ENCODE measurements at places on chromosomes 2 and 18. TPM values are rescaled to one million over a fixed set of nuclear protein-coding genes. Genes with fewer than 3 reads are reported as not detected.
A peak's percentile ranks its signal among the peaks of the same experiment; 100 is the strongest.

RND3 gene
- total RNA-seq, result 24.9 TPM

PLA2R1 gene
- 34.9 TPM for total RNA-seq

THSD7B gene
- 5.1 TPM for total RNA-seq

- no peaks in the 10 kb centered on the region for H3K4me1 ChIP-seq
- H3K36me3 ChIP-seq, result no peaks in the 10 kb centered on the region
- no peak overlapping the region for H3K27ac ChIP-seq
- H3K27me3 ChIP-seq, result no peaks in the 10 kb centered on the region
- DNase-seq, result no peak
Observed at GRCh38 chr2:173434762-173435569, 80.3 kb downstream of the CDCA7 start.

DNA sequence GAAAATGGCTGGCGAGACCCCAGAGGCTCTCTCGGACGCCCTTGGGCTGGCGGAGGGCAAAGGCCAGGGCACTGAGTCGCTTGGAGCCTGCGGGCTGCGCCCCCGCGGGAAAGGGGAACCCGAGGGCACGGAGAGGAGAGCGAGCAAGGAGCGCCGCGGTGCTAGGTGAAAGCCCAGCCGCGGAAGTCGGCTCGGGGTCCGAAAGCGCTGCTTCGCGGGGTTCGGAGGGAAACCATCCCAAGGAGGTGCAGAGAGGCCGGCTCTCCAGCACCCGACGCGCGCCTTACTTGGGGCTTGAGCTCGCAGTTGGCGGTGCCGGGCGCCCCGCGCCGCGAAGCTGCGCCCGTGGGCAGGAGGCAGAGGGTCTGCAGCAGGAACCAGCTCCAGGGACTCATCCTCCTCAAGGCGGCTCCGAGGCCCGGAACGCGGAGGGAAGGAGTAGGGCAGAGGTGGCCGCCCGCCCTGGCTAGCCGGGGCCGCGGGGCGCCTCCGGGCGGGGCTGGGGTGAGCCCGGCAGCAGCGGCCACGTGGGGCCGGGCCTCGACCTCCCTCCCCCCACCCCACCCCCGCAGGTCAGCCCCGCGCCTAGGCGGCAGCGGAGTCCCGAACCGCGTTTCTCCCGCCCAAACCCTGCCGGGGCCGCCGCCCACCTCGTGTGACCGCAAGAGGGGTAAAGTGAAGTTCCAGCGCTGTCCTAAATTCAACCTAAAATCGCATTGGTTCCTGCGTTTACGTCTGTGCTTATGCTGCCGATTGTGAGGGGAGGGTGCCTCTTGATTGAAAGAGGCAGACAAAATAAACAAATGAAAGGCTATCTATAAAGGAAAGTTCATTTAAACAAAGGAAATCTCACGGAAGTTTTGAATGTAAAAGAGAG, at the start of gene TRABD2A:
TSS of gene TRABD2A (minus strand) at position 440 of the 877 bp plus-strand sequence. CDS start at position 395, 45 bp downstream.
- H3K4me1 ChIP-seq, result no peaks in the 10 kb centered on the region
- H3K4me3 ChIP-seq, result peak within 1 kb of the TSS; percentile 47
- DNase-seq, result peak; percentile 80
- H3K27me3 ChIP-seq, result no peaks in the 10 kb centered on the region

DNA sequence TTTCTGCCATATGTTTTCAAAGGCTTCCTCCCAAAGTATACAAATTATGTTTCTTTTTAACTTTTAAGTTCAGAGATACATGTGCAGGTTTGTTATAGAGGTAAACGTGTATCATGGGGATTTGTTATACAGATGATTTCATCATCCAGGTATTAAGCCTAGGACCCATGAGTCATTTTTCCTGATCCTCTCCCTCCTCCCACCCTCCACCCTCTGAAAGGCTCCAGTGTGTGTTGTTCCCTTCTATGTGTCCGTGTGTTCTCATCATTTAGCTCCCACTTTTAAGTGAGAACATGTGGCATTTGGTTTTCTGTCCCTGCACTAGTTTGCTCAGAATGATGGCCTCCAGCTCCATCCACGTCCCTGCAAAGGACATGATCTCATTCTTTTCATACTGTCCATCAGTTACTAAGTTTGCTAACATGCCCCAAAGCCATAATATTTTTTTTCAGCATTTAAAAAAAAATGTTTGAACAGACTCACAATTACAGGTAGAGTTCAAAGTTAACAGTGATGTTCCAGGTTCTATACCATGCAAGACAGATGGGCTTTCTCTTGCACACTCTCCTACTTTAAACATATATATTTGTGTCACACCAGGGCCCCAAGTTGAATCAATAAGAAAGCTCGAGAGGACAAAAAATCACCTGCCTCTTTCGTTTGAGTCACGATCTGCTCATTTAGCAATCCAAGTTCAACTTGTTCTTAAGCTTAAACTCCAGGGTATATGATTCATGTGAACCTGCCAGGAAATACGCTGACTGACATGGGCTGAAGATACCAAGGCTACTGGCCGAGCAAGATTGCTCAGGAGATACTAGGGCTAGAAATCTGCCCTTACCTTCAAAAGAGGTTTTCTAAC, 77.6 kb downstream of the AP1S3 start:
- H3K27me3 ChIP-seq, result no peaks in the 10 kb centered on the region
- H3K27ac ChIP-seq, result no peak overlapping the region
- H3K4me1 ChIP-seq, result no peaks in the 10 kb centered on the region
- H3K36me3 ChIP-seq, result no peaks in the 10 kb centered on the region
